ENCODE measurements at places on chromosomes 4 and X.

- DNase-seq: no peak
Measured at GRCh38 chrX:18348047-18348446, 6.4 kb downstream of the SCML2 start.

GRCh38 chr4:101730291-101731117 lies 60.0 kb upstream of the BANK1 start:
- DNase-seq: no peak

- DNase-seq: no peak
Measured at GRCh38 chr4:152363086-152363485, 172.8 kb downstream of the FBXW7 start.

DNA sequence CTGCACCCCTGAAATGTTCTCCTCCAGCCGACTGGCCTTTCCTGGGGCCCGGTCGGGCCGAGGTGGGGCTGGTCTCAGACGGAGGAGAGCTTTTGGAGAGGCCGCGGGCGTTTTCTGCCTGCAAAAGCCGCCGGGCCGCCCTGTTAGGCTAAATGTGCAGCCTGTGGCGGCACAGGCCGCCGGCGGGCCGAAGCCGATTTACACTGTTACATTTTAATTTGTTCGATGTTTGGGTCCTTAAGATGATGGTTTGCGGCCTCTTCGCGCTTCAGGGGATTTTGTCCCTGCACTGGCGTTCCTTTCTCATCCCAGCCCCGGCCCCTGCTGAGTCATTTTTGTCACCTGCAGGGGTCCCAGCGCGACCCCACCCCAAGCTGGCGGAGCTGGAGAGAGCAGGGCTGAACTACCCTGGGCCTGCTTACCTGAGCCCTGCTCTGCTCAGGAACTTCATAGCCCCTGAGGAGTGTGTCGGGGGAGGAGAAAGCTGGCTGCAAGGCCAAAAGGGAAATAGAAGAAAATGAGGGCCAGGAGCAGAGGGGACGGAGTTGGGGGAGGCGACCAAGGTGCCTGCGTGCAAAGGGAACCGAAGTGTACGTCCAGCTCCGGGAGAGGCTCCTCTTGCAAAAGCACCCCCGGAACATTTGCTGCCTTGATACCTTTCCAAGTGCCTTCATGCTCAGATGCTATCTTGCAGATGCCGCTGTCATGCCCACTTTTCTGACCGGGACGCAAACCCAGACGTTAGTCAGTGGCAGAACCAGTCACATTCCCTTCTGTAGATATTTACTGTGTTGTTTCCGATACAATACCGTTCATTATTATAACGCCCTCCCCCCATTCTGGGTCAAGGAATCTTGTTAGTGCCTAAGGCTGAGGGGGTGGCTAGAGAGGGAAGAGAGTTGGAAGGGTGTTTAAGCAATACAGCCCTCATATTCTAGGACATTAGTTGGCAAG lies 977 bp upstream of the RBBP7 start:
- DNase-seq: no peak

GRCh38 chr4:7854216-7854615 lies 85.4 kb downstream of the AFAP1 start:
- no peak for DNase-seq

- peak; percentile 34 for DNase-seq
Measured at GRCh38 chrX:110407910-110408545, 49.4 kb downstream of the RTL9 start.

GRCh38 chr4:99529228-99529627 lies 18.4 kb downstream of the C4orf17 start:
- DNase-seq: no peak

DNA sequence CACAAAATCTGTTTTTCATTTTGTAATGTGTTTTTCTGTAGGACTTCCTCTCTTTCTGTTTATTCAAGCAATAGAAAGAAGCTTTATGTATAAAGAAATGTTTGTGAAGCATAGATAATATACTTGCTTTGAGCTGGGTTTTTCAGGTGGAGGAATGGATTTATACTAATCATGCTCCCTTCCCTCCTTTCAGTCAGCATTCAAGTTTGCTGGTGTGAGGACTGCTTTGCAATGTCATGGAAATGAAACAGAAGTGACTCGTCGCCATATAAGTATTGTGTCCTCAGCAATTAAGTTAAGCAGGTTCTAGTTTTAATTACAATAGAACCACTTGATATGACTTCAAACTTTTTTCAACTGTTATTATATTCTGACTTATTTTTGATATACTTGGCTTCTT lies 1447.1 kb downstream of the PCDH19 start:
- DNase-seq: no peak

GRCh38 chr4:121050300-121050699 lies 22.0 kb downstream of the NDNF start:
- DNase-seq: no peak
